ENCODE measurements at places on chromosomes 13 and 19.

- DNase-seq: no peak
Observed at GRCh38 chr19:44710483-44710882, 11.5 kb downstream of the CEACAM16 start.

- DNase-seq: no peak
Observed at GRCh38 chr19:10624585-10624984, 768 bp upstream of the SLC44A2 start.

DNA sequence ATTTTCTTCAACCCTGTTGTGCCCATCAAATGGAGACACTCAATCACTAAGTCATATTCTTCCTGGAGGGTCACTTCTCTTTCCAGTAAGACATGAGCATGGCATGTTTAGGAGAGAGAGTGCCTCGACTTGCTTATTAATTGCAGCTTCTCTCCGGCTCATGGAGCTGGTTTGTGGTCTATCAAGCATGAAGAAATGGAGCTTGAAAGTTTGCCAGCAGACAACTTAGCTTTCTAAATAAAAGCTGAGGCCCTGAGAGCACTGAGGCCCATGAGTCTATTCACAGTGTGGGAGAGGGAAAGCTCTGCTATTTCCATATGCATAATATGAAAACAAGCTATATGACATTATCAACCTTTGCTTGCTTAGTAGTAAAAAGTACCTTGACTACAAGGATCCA lies 378.5 kb downstream of the FGF9 start:
- DNase-seq: no peak

- DNase-seq: no peak
Observed at GRCh38 chr13:30802501-30802900, 67.2 kb downstream of the ALOX5AP start.

DNA sequence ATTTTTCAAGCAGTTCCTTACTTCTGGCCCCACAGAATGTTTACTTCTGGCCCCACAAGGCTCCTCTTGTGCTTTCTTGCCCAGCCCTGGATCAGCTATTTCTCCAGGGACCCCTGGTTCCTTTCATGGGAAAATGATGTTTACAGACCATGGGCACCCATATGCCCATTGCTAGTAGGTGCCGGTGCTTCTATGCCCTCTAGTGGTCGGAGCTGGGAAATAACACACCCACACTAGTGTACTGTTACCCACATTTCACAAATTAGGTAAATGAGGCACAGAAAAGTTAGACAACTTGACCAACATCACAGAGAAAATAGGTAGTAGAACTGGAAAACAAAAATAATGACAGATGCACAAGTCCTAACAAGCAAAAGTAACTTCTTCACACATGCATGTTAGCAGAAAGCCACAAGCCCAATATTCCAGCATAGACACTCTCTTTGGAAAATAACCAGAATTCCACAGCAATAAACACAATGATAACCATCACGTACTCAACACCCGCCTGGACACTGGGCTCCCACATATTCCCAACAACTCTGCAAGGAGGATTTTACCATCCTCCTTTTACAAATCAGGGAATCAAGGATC lies 1.3 kb upstream of the CEACAM6 start:
- peak; percentile 68 for DNase-seq

GRCh38 chr19:49855676-49856573 lies 5.0 kb downstream of the PTOV1 start:
- no peak for DNase-seq

DNA sequence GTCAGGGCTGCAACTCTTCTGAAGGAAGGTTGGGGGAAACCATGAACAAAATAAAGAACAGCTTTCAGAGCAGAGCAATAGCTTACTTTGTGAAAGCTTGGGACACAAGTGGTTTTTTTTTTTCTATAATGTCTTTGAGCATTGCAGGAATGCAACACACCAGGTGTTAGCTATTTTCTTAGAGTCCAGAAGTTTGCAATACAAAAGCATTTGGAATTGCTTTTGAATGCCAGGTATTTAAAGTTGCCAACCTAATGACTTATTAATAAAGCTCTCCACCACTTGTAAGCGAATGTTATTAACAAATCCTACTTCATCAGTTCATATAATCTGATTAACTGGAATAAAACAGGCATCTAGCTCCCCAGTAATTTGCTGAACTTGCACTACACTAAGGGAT lies 172.6 kb downstream of the NUFIP1 start:
- no peak for DNase-seq

DNA sequence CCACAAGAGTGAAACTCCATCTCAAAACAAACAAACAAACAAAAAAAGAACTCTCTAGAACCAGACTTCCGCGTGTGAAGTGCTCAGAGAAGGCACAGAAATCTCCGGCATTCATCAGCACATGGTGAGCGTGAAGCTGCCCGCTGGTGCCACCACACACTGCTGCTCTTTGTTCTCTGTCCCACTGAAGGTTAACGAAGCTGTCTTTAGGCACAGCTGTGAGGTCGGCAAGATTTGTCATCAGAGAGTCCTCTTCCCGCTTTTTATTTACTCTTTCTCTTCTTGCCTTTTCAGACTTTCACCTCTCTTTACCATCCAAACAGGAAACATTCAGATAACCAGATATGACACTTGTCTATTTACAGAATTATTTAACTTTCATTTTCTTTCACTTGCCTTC lies 115.2 kb upstream of the ARGLU1 start:
- no peak for DNase-seq

- DNase-seq: no peak
Observed at GRCh38 chr13:27569405-27569804, 50.9 kb downstream of the LNX2 start.

DNA sequence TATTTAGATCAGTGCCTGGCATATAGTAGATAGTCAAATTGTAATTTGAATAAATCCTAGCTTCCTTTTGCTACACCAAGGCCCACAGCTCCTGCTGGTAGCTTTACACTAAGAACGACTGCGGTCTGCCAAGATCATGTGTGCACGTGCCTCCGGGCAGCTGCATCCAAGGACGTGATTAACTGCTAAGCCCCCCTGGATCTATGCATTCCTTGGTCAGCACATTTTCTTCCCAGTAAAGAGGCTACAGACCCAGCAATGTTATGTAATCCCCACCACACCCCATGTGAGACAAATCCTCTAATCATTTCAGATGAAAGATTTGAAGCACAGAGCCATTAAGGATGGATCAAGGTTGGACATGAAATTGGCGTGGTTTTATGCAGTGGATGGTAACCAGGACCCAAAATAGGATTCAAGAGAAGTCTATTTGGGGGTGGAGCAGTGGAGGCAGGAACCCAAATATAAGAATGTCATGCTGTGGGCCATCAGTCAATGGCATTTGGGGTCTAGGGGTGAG lies 65.2 kb upstream of the PEG3 start:
- no peak for DNase-seq

GRCh38 chr19:17832443-17833208 lies 11.3 kb upstream of the INSL3 start:
- no peak for DNase-seq

GRCh38 chr13:28719227-28720055 lies 671 bp upstream of the SLC46A3 start:
- no peak for DNase-seq

DNA sequence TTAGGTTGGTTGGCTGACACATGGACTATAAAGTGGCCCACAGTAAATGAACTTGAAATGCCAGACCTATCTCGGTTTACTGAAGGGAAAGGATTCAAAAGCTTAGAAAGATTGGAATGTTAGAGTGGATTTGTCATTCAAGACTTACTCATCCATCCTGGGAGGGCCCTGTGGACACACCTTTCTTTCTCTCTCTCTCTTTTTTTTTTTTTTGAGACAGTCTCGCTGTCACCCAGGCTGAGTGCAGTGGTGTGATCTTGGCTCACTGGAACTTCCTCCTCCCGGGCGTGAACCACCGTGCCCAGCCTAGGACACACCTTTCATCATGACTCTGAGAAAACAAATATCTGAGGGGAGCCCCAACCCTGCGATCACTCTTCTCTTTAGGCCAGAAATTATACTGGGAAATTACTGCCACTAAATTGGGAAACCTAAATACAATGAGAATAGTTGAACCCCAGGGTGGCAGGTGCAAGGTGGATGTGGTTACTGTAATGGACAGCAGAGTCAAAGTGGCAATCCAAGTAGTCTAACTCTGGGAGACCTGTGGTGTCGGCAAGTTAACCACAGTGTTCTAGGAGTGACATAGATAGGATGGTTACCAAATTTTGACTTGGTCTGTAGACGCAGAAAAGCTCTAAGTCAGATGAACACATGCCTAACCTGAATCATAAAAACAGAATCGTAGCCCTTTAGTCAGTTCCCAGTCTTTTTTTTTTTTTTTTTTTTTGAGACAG lies 47.1 kb upstream of the ZMYM5 start:
- DNase-seq: no peak

DNA sequence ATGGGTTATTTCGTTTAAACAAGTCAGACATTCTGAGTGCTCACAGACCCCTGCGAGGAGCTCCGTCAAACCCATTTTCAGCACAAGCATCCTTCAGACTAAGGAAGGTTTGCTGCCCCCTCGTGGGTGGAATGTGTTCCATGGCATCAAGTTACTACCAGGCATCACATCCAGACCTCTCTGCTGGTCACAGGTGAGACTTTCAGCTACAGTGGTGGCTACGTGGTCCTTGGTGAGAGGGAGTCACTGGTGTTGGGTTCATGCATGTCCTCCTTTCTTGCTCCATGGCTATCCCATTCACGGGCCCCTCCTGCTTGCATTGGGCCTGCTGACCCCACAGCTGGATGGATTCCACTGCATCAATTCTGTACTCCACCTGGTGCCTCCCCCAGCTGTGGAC lies 9.1 kb upstream of the LILRB5 start:
- peak; percentile 70 for DNase-seq

- peak; percentile 84 for DNase-seq
Observed at GRCh38 chr19:49301165-49301865, 23.7 kb downstream of the SLC6A16 start.

DNA sequence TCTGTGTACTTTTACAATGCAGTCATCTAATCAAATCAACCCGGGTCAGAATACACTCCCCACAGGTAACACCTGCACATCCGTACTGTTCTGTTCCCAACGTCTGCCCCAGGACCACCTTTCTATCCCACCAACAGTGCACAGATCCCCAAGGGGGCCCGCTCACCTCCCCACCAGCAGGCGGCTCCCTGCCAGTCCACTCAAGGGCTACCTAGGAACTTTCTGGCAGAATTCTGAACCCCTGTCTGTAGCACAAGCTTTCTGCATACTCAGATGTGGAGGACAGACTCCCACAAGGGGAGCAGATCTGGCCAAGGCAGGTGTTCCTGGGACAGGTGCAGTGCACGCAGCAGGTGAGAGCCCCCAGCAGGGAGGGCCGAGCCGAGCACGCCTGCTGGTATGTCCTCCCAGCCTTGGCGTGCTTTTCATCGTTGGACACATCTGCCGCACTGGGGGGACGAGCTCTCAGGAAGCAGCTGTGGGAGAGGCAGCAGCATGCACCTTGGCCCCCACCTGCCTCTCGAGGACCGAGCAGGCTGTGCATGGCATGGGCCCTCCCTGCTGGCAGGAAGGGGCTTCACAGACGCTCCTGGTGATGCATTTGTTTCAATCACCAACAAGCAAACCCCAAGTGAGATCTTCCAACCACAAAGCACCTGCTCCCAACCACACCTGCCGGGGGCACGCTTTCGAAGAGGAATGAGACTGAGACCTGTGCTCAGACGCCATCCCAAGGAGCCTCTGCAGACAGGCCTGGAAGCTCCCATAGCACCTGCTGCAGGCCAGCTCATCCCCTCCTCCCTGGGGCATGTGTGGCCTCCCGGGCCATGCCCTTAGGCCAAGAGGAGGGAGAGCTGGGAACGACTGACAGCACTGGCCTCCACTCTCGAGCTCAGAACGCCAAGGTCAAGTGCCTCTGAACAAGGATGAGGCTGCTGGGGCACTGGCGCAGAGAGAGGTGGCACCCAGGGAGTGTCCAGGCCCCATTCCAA lies 35.9 kb downstream of the RAB20 start:
- no peak for DNase-seq

- DNase-seq: no peak
Observed at GRCh38 chr13:32125751-32126150, 94.2 kb downstream of the FRY start.

GRCh38 chr19:17538684-17539237 lies 16.7 kb upstream of the COLGALT1 start:
- DNase-seq: no peak

GRCh38 chr19:2201473-2202148 lies 34.5 kb downstream of the PLEKHJ1 start:
- DNase-seq: no peak
